Posterior vena cava (tissue), 2 donors: ENCODE measurements at places on chromosomes 3 and 15. TPM values are rescaled to one million over a fixed set of nuclear protein-coding genes. Genes with fewer than 3 reads are reported as not detected.

The C15orf39 gene
- total RNA-seq, result 25.8 TPM

The ALDH1A2 gene
- total RNA-seq, result 4.7 TPM

The P2RY1 gene
- 4.1 TPM for total RNA-seq

The TUSC7 gene
- total RNA-seq, result not detected

The SERPINI2 gene
- total RNA-seq, result not detected

The PAK6 gene
- 0.38 TPM for total RNA-seq
